NCI-H82 (cell line): ENCODE measurements at places on chromosomes 12 and 14.
A peak's percentile ranks its signal among the peaks of the same experiment; 100 is the strongest.

GRCh38 chr14:24232645-24233537 is at the start of gene GMPR2:
Gene GMPR2, plus strand, starts transcription at chr14:24232929. Its CDS starts 325 bp downstream, at chr14:24233254.
- peak; percentile 86 for DNase-seq

GRCh38 chr14:57491640-57492039 is 2.0 kb downstream of the CCDC198 start:
- DNase-seq = no peak

DNA sequence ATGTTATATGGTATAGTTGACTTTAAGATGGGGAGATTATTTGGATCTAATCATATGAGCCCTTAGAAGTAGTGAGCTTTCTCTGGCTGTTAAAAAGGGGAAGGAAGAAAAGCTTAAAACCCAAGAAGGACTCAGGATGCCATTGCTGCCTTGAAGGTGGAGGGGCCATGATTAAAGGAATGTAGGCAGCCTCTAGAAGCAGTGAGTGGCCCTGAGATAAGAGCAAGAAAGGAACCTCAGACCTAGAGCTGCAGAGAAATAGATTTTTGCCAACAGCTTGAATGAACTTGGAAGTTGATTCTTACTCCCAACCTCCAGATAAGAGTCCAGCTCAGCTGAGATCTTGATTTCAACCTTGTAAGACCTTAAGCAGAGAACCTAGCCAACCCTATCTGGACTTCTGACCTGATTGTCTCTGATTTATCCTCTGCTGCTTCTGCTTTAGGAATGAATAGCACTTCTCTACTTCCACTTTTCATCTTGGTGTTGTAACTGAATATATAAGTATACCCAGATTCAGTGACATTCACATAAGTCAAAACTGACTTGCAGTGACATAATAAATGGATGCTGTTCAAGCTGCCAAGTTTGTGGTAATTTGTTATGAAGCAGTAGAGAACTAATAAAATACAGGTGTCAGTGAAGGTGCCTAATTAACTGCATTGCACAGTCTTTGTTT is 33.5 kb downstream of the RAD51B start:
- no peak for DNase-seq

- no peak for DNase-seq
Measured at GRCh38 chr12:7411343-7411742, 32.6 kb downstream of the CD163L1 start.

GRCh38 chr12:24943947-24944600 is 4.8 kb downstream of the BCAT1 start:
- DNase-seq = peak; percentile 59

DNA sequence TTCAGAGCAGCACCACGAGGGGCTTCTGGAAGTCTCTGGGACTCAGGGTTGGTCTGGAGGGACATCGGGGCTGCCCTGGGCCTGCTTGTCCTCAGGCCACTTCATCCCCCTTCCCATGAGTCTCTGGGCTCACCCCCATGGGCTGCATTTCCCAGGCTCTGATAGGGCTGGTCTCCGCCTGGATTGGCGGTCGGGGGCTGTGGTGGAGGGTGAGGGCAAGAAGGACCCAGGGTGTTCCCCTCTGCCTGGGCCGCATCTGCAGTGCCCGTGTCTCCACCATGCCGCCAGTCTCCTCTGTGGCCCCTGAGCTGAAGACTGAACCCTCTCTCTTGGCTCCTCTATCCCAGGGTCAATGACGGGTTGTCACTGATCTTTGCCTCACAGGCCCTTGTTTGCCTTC is 242.1 kb downstream of the ADGRD1 start:
- DNase-seq = no peak

- peak; percentile 85 for DNase-seq
Measured at GRCh38 chr12:53099071-53099882, 1.8 kb downstream of the IGFBP6 start.

- no peak for DNase-seq
Measured at GRCh38 chr14:93787465-93788292, 606 bp downstream of the PRIMA1 start.

DNA sequence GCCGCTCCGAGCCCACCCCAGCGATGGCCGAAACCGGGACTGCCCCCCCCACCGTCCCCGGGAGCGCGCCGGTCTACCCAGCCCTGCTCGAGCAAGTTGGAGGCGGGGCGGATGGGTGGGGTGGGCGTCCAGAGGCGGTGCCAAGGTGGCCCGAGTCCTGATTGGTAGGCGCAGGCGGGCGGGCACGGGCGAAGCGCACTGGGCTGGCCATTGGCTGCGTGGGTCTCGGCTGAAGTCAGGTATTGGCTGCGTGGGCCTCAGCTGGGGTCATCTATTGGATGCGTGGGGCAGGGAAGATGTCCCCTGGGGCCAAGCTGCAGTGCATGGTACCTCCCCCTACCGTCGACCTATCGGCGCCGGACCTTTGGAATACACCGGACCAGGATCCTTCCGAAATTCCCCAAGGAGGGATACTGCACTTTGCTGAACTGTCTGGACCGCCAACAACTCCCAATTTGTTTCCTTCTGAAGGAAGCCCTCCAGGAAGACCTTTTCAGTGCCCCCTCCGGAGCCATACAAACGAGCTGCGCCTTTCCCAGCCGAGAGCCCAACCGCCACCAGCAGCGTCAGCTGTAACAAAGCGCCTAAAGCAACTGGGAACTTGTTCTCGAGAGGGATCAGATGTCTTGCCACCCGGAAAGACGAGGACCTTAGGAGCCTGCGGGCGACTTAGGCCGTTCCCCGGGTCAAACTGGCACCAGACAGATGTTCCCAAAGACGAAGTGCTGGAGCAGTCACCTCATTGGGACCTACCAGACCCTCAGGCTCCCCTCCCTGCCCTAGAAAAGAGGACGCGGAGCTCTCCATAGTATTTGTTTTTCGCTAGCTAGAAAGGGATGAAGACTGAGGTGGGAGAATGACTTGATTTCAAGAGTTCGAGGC is at the start of gene HOMEZ:
Gene HOMEZ, minus strand, starts transcription at position 113 of the 882 bp plus-strand sequence. CDS start 180 bp downstream, outside the sequence.
- peak; percentile 100 for DNase-seq

- no peak for DNase-seq
Measured at GRCh38 chr12:57744194-57744776, 554 bp upstream of the TSPAN31 start.

GRCh38 chr12:4273273-4273651 is 300 bp upstream of the CCND2 start:
- DNase-seq = no peak

- DNase-seq = no peak
Measured at GRCh38 chr12:51925346-51926063, 18.2 kb downstream of the ACVRL1 start.

GRCh38 chr12:22234561-22234960 is 99.9 kb downstream of the ST8SIA1 start:
- no peak for DNase-seq

- peak; percentile 42 for DNase-seq
Measured at GRCh38 chr12:11763760-11764520, 114.5 kb downstream of the ETV6 start.

DNA sequence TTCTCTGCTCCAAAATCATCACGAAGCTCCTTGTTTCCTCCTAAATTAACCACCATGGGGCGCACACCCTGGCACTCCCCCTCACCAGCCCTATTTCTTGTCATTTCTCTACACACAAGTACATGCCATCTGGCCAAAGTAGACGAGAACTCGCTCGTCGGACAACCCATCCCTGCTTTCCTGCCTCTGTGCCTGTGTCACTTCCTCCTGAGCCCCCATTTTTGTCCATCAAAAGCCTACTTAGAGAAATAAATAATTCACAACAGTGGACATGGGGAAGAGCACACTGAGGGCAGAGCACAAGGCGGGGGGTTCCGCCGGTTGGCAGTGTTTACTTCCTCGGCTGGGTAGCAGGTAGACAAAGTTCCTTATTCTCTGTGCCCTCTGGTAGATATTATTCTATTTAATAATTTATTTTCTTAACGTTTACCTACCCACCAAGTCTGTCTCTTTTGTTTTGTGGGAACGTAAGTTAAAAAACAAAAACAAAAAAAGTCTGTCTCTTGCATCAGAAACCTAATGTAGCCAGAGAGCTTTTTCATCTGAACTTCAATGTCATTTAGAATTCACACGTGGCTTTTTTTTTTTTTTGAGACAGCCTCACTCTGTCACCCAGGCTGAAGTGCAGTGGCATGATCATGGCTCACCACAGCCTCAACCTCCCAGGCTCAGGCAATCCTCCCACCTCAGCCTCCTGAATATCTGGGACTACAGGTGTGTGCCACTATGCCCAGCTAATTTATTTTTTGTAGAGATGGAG is 6.0 kb downstream of the VPS37B start:
- DNase-seq = no peak

DNA sequence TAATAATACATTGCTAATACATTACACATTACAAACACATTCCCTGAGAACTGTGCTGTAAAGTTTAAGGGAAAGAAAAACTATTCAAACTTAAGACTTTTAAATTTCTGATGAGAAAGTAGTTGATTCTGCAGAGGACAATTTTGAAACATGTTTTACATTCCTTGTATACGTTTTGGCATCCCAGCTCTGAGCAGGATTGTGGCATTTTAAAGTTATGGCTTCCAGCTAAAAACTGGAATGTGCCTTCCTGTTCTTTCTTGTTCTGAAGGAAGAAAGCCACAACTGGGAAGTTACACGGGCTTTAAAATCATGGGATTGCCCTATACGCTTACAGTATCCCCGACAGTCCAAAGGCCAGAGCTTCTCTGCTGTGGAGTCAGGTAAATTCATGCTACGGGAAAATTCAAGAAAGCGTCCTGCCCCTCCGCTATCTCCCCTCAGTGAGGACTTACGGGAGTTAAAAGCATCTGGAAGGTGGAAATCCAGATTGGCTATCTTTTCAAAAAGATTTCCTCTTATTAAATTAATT is 10.8 kb upstream of the KLHL42 start:
- no peak for DNase-seq

GRCh38 chr14:76467711-76468155 is 91.8 kb downstream of the ESRRB start:
- no peak for DNase-seq

- no peak for DNase-seq
Measured at GRCh38 chr14:42715316-42715715, 1108.6 kb downstream of the LRFN5 start.

DNA sequence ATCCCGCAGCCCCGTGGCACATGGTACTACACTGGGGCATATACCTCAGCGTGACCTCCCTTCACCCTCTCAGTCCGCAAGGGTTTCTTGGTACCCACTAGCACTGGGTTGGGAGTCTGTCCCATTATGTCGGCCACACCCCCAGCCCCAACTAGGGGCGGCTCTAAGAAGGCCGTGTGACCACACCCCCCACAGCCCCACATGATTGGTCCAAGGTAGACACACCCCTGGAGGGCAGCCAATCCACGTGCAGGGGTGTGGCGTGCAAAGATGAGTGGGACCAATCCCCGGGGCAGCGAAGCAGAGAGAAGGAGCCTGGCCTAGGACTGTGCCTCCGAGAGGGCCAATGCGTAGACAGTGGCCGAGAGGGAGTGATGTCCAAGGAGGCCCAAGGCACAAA is 34.6 kb upstream of the BEGAIN start:
- DNase-seq = peak; percentile 32

DNA sequence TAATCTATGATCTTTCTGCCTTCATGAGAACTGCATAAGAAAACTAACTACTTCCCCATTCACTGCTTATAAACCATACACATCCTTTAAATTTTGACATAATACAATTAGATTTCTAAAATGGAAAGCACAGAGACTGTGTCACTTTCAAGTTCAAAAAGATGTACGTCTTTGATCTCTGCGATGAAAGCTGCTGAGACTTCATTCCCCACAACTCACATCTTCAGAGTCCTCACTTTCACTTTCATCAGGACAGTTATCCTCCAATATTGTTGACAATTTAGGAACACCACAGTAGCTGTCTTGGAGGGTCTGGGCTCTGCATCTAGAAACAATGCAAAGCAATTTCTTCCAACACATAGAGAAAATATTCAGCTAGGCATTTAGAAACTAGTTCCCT is 47.9 kb upstream of the KCNC2 start:
- DNase-seq = no peak

GRCh38 chr12:24997970-24998582 is 49.2 kb upstream of the BCAT1 start:
- DNase-seq = peak; percentile 80

DNA sequence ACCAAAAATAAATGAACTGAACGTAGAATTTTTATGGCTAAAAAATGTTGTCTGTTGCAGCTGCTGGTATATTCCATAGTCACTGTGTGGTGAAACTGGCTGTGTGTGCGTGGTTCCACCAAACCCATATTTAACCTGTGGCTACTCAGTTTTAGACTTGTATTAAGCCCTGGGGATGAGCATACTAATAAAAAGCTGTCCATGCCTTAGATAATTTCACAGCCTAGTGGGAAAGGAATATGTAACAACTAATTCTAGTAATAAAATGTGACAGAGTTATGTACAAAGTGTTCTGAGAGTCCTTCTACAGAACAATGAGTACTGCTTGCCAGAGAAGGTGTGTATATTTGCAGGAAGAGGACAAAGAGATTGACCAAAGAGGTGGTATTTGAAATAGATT is 125.5 kb downstream of the TMTC3 start:
- no peak for DNase-seq

- no peak for DNase-seq
Measured at GRCh38 chr12:10956085-10956484, 17.0 kb upstream of the TAS2R14 start.

DNA sequence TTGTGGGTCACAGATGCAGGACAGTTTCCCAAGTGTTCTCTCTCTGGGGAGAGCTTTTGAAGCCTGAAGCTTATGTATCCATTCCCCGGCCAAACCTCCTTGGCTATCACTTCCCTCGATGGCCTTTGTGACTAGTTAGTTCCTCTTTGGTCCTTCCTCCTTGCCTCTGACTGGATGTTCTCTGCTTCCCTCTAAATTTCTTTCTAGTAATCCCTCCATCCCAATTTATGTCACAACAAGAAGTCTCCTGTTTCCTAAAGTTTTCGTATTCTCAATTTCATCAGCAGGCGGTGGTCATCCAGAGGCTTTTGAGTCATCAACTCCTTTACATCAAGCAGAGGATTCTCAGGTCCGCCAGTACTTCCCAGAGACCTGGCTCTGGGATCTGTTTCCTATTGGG is 27.5 kb downstream of the A2ML1 start:
- no peak for DNase-seq

DNA sequence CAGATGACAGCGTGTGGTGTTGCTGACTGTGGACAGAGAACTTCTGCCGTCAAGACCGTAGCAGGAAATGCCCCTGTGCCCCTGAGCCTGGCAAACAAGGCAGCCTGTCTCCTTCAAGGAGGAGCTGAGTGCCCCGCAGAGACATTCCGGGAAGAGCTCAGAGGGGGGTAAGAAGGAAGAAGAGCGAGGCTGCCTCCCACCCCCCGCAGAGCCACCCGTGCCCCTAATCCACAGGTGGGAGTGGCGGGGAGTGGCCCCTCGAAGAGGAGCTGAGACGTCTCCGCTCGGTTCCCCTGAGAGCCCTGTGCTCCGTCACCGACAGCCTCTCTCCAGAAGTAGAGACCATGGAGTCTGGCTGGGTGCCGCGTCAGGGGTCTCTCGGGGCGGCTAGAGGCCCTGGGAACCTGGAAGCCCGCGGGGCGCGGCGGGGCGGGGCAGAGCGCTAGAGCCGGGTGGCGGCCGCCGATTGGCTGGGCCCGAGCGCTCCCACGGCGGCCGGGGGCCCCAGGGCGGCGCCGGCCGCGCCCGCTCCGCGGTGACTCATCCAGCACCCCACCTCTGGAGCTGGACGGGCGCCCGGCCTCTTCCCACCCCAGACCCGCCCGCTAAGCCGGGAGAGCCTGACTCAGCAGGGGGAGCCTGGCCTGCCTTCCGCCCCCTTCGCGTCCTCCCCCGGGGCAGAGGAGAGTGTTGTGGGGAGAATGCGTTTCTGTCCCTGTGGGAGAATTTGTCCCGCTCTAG is 25.2 kb upstream of the KRT78 start:
- DNase-seq = peak; percentile 28
